ENCODE measurements at places on chromosomes 3 and 15.

- no peak for DNase-seq
Observed at GRCh38 chr3:37163262-37164015, 10.9 kb downstream of the LRRFIP2 start.

DNA sequence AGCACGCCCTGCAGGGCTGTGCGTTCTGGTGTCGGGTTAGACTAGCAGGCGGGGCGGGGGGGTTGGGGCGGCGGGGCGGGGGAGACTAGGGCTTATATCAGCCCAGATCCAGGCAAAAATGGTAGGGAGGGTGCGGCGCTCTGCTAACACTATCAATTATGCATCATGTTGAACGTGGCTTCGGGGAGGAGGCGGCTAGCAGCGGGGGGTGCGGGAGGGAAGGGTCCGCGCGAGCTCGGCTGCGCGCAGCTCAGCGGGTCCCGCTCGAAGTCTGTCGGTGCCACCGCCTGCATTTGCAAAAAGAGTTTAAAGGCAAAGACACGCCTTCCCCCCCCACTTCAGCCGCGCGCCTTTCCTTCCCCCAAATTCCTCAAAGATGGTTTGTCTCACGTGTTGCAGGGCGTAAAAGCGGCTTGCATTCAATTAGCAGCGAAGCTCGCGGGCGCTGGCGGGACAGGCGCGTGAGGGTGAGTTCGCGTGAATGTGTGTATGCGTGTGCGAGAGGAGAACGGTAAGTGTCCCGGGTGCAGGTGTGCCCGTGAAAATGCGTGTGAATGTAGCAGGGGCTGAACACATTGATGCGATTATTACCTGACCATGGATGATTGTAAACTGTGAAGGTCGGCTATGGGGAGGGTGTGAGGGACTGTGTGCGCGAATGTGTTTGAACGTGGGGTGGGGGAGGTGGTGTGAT is at the start of gene ISLR2:
TSS of gene ISLR2 (plus strand) at position 432 of the 694 bp plus-strand sequence. CDS start 2,169 bp downstream, outside the sequence.
- DNase-seq: no peak

DNA sequence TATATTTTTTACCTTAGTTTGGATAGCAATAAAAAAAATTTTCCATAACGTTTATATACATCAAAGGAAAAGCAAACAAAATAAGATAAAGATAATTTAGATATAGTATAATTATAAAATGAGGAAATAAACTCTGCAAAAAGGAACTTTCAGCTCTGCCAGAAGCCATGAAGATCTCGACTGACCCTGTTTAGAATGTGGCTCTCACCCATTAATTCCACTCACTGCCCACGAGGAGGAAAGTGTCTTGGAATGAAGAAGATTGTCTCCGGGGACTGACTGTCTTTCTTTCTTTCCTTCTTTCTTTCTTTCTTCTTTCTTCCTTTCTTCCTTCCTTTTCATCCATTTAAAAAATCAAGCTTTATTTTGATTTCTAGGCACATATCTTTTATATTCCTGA is 20.1 kb upstream of the PRR20G start:
- DNase-seq: no peak

DNA sequence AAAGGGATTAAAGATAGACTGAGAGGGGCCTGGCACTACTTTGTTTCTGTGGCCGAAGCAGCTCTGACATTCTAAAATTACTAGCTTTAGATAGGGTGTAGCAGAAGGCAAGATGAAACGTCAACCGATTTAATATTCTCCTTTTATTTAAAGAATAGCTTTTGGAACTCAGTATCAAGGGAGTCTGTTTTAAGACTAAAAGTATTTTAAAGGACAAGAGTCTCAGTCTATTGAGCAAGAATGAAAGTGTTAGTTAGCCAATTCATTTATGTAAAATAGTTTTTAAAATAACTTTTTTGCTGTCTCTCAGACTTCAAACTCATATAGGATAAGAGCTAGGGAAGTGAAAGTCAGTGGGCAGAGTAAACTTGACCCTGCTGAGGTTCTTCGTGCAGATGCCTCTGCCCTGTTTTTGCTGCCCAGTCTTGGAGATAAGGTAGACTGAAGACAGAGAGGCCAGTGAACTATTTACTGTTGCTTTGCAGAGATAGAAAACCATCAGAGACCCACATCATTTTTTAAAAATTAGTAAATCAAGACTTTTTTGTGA is 1090.9 kb downstream of the ROBO2 start:
- no peak for DNase-seq

DNA sequence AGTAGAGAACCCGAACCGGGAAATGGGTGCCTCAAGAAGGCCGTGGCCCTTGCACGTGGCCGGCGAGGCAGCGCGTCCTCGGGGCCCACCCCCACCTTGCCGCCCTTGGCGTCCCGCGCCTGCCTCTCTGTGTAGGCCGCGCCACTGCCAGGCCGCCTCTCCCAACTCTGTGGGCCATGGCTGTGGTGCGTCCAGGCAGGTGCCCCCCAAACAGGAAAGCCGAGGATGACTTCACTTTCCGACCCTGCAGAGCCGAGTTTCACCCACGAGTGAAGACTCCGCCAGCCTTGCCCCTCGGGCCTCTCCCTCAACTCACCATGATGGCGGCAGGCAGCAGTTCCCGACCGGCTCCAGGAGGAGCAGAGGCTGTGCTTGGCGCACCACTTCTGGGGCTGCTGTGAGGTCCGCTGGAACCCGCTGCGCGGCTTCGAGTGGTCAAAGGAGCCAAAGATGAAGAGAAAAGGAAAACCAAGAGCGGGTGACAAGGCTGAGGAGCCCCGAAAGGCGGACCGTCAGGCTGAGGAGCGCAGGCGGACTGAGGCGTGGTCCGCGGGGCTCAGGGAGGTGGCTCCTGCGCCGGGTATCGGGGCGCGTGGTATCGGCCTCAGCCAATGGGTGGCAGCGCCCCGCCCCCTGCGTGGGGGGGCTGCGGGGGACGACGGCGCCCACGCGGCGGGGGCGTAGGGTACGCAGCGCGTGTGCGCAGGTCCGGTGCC is at the start of gene DAZL:
TSS of gene DAZL (minus strand) at position 537 of the 716 bp plus-strand sequence. CDS start at position 319, 218 bp downstream.
- DNase-seq: no peak

DNA sequence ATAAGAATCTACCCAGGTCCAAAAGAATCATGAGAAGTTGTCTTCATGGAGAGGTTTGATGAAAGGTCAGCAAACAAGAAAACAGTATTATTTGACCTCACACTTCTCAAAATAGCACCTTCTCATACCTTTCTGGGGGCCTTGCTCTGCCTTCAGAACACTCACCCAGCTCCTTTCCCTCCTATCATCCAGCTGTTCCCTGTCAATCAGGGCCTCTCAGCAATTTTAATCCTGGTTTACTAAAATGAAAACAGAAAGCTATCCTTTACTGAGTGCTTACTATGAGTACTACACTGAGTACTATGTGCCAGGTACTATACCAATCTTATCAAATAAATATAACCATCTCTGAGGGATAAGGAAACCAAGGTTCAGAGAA is 138.6 kb downstream of the GAP43 start:
- no peak for DNase-seq

- DNase-seq: no peak
Observed at GRCh38 chr15:80942266-80942665, 47.4 kb downstream of the MESD start.

- DNase-seq: no peak
Observed at GRCh38 chr15:67033571-67034044, 31.8 kb upstream of the SMAD3 start.

DNA sequence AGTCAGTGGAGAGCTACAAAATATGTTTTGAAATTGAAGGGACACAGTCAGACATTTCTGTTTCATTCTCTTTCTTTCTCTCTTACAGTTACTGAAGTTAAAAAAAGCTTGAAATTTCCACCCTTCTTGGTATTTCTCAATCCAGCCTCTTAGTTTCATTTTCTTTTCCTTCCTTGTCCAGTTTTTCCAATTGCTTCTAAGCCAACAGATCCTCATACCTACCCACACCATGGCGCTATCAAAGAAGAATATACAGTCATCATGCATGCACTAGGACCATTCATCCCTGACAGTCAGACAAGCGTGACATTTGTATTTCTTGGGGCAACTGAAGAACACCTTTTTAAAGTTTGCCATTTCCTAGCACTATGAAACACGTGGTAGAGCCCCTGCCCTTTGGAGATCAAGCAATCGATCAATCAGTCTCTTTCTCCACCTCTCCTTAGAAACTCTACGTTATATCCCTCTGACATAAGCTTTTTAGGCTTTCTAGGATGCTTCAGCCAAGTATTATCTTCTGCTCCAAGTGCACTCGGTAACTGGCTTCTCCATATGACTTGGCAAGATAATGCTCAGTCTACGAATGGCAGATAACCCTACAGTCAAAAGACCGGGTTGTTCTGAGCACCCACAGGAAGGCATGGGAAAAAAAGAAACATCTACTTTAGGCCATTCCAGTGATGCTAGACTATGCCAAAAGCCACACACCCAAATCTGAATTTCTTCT is 65.4 kb downstream of the FBN1 start:
- no peak for DNase-seq

DNA sequence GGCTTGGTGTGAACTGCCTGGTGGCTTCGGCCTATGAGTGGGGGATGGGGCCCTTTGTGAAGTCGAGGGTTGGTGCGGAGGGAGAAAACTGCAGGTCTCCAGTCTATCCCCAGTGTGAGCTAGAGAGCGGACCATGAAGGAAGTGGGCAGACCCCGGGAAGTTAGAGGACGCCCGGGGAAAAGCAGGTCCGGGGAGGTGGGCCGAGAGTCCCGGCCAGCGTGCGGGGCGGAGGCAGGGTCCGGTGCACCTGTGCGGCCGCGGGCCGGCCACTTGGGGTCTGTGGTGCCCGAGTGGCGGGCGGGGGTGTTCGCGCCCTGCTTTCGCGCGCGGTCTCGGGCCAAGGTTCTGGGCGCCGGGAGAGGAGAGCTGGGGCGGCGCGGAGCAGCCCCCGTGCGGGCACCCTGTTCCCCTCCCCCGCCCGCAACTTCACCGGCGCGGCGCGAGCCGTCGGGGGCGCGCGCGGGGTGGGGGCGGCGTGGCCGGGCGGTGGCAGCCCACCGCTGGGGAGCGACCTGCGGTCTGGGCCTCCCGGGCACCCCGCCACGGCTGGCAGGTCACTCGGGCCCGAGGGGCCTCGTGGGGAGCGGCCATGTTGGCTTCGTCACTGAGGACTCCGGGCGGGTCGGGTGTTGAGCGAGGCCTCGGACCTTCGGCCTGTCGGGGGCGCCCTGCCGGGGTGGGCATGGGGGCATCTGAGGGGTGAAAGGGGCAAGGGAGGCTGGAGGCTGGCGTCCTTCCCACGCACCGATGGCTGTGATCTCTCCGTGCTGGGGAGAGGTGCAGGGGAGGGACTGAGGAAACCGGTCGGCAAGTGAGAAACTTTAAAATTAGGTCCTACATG is 4.8 kb downstream of the UBE2E1 start:
- DNase-seq: no peak

- DNase-seq: no peak
Observed at GRCh38 chr3:40152482-40153133, 156.9 kb upstream of the EIF1B start.

DNA sequence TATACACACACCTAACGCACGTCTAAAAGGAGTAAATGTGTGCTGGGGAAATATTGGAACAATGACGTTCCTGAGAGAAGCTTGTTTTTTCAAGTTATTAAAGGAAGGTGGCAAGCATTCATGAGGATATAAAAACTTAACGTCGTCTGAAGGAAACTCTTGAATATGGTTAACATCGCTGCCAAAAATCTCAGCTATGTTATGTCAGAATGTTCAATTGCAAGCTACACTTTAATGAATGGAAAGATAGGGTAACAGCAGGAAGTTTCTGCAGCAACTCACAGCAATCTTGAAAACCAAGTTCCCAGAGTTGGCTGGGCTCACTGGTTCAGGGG is 54.3 kb upstream of the MEF2A start:
- no peak for DNase-seq

DNA sequence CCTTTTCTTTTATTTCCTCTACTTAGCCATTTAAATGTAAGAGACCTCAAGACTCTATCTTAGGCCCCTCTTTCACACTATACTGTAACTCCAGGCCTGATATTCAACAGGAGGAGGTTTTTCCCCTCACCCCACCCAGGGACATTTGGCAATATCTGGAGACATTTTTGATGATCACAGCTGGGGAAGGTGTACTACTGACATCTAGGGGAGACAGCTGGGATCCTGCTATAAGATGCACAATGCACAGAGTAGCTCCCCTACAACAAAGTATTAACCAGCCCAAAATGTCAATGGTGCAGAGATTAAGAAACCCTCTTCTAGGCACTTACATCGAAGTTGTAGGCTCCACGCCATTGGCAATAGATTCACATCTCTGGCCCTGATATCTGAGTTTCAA is 517.5 kb upstream of the UBE2E2 start:
- DNase-seq: no peak

- no peak for DNase-seq
Observed at GRCh38 chr3:71072287-71072686, 511.2 kb downstream of the FOXP1 start.

GRCh38 chr3:50472958-50473357 is 30.5 kb downstream of the CACNA2D2 start:
- DNase-seq: no peak

DNA sequence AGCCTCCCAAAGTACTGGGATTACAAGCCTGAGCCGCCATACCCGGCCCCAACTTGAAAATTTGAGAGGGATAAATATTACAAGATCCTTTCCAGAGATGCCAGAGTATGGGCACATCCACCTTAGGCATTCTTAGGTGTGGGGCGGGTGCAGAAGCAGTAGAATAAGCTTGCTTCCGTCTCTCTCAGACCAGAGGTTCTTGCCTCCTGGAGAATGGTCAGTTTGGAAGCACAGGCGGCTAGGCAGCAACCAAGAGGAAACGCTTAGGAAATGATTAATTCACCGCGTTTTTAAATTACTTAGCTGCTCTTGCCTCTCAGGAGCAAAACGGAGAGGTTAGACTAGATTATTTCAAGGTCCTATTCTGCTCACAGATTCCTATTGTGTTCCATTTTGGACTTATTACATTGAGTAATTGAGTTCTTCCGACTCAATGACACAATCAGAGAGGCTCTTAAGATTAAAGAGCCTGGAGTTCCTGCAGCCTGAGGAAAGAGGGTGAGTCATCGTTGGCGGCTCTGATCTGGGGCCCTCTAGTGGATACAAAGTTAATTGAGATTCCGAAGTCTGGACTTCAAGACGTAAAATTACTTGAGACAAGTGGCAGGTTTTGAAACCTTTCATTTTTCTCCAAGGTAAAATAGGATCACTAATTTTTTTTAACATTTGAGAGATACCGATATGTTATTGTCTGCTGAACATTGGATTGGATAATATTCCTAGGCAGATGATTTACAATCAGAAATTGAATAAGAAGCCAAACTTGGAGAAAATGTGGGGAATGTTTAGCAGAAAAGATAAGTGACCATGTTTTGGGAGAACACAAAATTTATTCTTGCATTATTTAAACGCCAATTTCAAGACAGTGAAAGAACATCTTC is 5.8 kb upstream of the TOPAZ1 start:
- DNase-seq: peak; percentile 32

DNA sequence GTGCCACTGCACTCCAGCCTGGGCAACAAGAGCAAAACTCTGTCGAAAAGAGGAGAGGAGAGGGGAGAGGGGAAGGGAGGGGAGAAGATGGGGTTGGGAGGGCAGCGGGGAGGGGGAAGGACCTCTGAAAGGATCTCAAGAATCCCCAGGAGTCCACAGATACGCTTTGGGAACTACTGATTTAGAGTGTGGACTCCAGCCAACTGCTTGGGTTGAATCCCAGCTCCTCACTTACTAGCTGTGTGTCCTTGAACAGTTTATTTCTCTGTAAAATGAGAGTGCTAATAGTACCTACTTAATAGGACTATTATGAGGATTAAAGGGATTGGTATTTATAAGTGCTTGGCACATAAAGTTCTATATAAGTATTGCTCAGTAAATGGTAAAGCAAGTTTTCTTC is 45.0 kb upstream of the FAH start:
- DNase-seq: no peak
